ENCODE measurements at places on chromosomes 5 and 9. TPM values are rescaled to one million over a fixed set of nuclear protein-coding genes. Genes with fewer than 3 reads are reported as not detected.

The LCN1 gene
- not detected for polyA plus RNA-seq

The TMEM215 gene
- polyA plus RNA-seq = 0.10 TPM

The FBP1 gene
- 50.7 TPM for polyA plus RNA-seq

The HAVCR2 gene
- 11.5 TPM for polyA plus RNA-seq

The PCDHGB1 gene
- 1.7 TPM for polyA plus RNA-seq

The RUSC2 gene
- polyA plus RNA-seq = 20.7 TPM

The RAD50 gene
- 49.9 TPM for polyA plus RNA-seq

GRCh38 chr5:138082033-138082432 lies 1.8 kb upstream of the WNT8A start:
- no peak for DNase-seq

DNA sequence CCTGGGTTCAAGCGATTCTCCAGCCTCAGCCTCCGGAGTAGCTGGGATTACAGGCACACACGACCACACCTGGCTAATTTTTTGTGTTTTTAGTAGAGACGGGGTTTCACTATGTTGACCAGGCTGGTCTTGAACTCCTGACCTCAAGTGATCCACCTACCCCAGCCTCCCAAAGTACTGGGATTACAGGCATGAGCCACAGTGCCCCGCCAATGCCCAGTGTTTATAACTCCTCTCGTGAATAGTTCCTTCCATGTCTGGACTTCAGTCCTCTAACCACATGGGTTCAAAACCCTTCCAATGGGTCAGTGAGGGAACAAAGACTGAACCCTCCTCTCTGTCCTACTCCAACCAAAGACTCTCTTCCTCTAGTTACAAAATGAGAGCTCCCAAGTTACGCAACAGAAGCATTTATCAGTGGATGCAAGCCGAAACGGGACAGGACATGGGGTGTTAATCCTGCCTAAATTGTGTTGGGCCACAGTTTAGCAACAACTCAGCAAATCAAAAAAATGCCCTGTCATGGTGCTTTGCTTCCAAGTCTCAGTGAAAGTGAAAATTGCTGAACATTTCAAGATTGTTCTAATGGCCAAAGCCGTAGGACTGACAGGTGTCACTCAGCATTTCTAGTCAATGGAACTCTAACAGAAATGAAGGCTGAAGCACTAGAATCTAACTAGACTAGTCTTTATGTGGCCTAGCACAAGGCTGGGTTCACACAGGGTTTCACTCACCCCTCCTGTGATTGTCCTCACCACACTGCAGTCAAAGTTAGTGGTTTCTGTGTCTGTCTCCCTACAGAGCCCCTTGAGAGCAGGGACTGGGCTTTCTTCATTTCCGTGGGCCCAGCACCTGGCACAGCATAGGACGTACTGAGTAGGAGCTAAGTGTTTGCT lies 3.2 kb upstream of the TMEM245 start:
- no peak for DNase-seq

DNA sequence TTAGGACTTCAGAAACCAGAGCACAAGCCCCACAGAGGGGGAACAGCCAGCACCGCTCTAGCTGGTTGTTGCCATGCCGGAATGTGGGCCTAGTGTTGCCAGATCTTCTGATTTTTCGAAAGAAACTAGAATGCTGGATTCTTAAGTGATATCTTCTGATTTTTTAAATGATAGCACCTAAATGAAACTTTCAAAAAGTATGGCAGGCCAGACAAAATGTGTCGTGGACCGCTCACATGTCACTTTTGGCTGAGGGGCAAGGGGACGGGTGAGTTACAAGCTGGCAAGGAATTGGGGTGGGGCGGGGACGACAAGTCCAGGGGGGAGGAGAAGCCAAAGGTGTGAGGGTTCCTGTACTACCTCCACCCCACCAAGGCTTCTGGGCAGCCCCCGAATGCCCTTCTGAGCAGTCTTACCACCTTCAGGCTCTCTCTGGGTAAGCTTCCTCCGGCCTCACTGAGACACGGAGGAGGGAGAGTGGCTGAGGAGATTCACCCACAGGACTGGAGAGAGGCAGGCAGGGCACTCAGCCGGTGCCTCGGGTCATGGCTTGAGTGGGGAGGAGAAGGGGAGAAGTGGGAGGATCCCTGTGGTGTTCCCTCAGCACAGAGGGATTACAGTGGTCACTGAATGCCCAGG lies 10.3 kb downstream of the B4GALT7 start:
- DNase-seq = no peak

- no peak for DNase-seq
Observed at GRCh38 chr9:35727676-35728040, 4.3 kb downstream of the TLN1 start.

GRCh38 chr5:124825250-124825982 lies 79.0 kb upstream of the ZNF608 start:
- DNase-seq = no peak

- DNase-seq = no peak
Observed at GRCh38 chr5:176817841-176818377, 7.5 kb downstream of the UNC5A start.

DNA sequence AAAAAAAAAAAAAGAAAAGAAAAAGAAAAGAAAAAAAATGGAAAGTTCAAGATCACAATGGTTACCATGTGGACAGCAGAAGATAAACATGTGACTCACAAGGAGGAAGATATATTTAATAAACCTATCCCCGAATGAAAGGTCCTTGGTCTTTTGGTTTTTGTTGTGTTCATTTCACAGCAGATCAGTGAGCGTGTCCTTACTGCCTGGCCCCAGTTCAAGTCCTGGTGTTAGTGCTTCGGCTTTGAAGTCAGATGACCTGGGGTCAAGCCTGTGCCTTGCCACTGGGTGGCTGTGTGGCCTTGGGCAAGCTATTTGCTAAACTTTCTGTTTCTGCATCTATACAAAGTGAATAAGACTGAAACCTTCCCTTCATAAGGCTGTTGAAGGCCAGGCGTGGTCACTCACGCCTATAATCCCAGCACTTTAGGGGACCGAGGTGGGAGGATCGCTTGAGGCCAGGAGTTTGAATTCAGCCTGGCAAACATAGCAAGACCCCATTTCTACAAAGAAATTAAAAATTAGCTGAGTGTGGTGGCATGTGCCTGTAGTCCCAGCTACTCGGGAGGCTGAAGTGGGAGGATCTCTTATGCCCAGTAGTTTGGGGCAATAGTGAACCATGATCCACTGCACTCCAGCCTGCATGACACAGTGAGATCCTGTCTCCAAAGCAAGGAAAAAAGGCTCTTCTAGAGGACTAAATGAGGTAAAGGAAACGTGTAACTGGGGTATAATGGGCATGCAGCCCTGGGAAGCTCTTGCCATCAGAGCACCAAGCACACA lies 94.5 kb upstream of the SPATA31D4 start:
- DNase-seq = no peak

GRCh38 chr9:110874963-110875674 lies 163.2 kb downstream of the LPAR1 start:
- no peak for DNase-seq

GRCh38 chr5:172660974-172661373 lies 19.9 kb downstream of the NEURL1B start:
- DNase-seq = no peak

DNA sequence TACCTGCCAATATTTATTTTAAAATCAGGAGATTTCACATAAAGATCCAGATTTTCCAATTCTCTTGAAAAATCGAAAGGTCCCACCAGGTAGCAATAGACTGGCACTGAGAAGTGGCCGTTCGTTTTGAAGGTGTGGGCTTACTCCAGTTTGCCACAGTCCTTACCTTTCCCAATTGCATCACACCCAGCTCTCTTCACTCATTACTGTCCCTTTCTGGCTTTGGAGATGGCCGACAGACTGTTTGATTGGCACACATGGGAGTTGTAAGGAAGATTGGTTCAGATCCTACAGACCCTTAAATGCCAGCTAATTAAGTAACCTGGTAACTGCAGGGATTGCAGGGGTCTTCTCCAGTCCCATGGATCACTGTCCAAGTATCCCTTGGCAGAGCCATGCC lies 68.7 kb upstream of the LARP1 start:
- no peak for DNase-seq

- no peak for DNase-seq
Observed at GRCh38 chr9:18294229-18294628, 179.7 kb upstream of the ADAMTSL1 start.

- no peak for DNase-seq
Observed at GRCh38 chr9:17730899-17731298, 152.0 kb downstream of the SH3GL2 start.

Data from renal pelvis (tissue), 12 donors.